ENCODE measurements at places on chromosomes 11 and 22.

- DNase-seq = no peak
These were observed 1307.5 kb upstream of the TENM4 start for GRCh38 chr11:80748207-80748925.

DNA sequence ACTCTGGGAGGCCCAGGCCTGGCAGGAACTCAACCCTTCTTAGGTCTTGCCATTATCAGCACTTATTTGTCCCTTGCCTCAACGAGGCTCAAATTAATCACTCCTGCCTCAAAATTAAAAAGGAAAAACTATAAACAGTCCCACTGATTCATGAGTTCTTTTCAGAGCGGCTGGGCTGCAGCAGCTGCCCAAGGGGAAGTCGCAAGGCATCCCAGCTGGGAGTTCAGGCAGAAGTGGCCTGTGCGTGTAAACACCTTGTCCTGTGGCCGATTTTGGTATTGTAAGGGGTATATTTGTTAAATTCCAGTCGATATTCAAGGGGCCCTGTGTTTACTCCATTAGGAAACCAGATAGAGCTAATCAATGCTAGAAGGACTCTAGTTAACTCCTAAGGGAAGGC is 213.9 kb upstream of the CADM1 start:
- no peak for DNase-seq

- no peak for DNase-seq
These were observed 1.2 kb upstream of the NRXN2 start for GRCh38 chr11:64723907-64724862.

GRCh38 chr11:86681483-86681756 is 9.0 kb upstream of the ME3 start:
- DNase-seq = no peak

Data from GM20000 (cell line).